IMR-90 (cell line): ENCODE measurements at places on chromosomes 3 and 15. TPM values are rescaled to one million over a fixed set of nuclear protein-coding genes. Genes with fewer than 3 reads are reported as not detected.

CACNA1D gene
- polyA plus RNA-seq: 0.07 TPM in 2 replicates

GOLGA8S gene
- polyA plus RNA-seq: 0.01 and 0.03 TPM in 2 replicates

RBP2 gene
- polyA plus RNA-seq: not detected in 2 replicates

POLQ gene
- 1.7 and 1.8 TPM in 2 replicates for polyA plus RNA-seq

CLDN16 gene
- polyA plus RNA-seq: 0.09 and 0.22 TPM in 2 replicates

TRH gene
- not detected in 2 replicates for polyA plus RNA-seq

ARRDC4 gene
- polyA plus RNA-seq: 4.0 and 5.3 TPM in 2 replicates

DAZL gene
- not detected in 2 replicates for polyA plus RNA-seq

MPI gene
- polyA plus RNA-seq: 80.1 and 81.1 TPM in 2 replicates

CLDN1 gene
- polyA plus RNA-seq: 6.3 and 7.3 TPM in 2 replicates

ERICH6 gene
- not detected in 2 replicates for polyA plus RNA-seq

PDCD7 gene
- 8.1 and 12.3 TPM in 2 replicates for polyA plus RNA-seq

DNA sequence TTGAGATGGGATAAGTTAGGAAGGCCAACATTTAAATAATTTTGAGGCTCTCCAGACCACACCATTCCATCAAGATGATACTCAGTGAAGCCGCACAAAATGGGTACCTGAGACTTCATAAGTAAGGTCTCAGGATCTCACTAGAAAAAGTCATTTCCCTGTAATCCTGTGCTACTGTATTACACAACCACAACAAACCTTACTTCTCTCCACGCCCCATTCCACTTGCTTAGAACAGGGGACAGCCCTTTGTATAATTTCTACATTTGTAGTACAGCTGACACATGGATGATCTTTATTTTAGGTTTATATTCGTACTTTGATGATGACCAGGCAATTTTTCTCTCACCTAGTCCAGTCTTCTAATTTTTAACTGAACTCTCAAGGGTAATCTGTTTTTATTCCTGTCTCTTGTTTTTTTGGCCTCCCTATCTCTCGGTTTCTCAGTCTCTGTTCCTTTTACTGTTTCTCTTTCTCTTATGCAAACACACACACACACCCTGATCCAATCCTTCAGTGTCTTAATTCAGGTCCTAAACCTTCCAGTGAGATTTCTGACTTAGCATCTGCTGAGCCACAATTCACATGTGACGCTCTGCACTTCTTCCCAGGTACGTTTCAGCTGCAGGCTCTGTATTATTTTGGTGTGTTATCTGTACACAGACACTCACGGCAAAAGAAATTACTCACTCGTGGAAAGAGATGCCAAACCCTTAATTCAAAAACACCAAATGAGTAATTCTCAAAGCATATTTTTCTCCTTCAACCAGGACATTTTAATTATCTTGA lies 223.2 kb upstream of the THBS1 start:
- no peak for DNase-seq

DNA sequence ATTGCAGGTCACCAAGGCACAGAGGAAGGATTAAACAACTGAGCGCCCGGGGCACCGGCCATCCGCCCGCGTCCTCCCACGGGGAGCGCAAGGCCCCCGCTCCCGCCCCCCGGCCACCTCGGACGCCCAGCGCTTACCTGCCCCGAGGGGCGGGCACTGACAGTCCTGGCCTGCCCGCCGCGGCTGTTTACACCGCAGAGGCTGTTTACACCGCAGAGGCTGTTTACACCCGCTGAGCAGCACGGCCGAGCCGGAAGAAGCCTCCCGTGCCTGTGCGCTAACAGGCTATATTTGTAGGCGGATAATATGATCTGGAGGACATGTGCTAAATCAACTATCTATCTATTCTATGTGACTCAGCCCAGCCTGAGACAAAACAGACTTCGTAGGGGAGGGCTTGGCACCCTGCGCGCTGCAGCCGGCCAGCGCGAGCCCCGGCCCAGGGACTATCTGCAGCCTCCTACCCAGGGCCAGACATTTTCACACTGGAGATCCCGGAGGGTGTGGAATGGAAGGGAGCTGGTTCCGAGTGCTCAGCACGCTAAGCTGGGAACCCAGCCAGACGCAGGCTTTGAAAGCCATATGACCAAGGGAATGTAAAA lies at the start of gene LRRC2:
TSS of gene LRRC2 (minus strand) at position 263 of the 602 bp plus-strand sequence. CDS start 14,711 bp downstream, outside the sequence.
- DNase-seq: peak; percentile 76

DNA sequence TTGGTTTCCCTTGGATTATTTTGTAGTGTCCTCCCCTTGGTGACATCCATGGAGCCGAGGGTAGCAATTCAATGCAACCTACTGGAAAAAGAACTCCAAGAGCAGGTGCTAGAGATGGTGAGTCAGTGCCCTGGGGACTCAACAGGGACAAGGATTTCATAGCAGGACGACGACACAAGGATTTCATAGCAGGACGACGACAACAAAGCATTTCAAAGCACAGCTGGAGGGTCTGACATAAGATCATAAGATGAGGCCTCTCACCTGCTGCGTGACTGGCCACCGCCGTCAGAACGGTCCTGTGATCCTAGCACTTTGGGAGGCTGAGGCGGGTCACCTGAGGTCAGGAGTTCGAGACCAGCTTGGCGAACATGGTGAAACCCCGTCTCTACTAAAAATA lies 22.5 kb downstream of the NRROS start:
- DNase-seq: no peak

DNA sequence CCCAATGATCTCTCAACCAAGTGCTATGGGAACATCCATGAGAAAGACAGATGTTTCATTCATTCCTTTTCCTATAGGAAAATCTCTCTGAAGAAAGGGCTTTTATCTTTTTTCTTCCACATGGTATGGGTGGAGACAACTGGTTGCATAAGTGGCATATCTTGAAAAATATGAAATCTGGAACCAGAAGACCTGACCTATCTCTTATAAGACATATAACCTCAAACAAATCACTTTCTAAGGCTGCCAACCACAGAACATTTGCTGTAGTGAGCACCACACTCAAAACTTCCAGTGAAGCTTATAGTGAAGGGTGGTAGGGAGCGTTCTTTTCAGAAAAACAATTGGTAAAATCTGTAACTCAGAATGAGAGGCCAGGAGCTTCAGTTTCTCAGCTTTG lies 58.5 kb downstream of the SHQ1 start:
- DNase-seq: no peak

DNA sequence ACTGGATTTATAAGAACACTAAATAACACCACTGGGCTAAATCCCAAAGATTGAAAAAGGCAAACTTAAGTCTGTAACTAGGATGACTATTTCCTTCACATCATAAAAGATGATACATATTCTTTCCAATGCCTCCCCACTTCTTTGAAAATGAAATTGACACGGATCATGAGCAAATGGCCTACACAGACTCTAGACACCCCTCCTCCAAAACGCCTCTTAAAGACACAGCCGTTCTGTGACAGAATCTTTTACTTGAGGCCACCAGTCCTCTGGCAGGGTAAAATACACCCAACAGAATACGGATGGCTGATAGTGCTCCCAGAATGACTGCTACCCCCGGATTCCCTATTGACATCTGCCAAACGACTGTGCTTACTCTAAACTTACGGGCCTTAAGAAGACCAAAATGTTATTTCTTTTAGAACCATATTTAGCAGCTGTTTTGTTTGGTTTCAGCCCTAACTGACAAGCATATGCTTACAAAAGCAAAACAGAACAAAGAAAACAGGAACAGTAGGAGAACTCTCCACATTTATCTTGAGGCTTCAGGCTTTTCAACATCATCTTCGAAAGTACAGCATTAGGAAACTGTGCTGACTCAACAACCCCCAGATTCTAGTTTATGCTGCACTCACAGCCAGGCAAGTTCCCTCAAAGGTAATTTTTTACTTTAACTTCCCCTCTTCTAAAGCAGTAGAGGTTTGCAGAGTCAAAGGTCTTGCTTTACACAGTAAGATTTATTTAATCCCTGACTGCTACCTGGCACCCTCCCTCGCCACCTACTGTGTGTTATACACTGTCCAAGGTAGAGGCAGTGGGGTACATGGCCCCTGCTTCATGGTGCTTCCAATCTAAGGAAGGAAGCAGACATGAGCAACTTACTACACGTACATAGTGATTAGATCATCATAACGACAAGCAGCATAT lies 84.3 kb downstream of the TNIK start:
- peak; percentile 65 for DNase-seq

DNA sequence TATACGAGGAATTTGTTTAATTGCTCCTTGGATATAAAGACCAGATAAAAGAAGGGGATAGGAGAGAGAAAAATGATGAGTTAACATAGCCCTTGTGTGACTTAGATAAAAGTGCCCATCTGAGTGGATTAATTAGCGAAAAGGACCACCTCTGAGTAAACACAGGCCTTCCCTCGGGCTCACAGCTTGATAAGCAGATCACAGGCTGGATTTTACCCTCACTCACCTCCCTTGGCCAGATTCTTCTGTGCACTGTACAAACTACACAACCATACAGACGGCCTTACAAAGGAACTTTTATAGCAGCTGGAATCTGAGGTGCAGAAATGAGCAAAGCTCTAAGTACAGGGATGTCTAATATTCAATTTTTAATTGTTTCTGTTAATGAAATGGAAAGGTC lies 112.4 kb upstream of the STT3B start:
- DNase-seq: no peak

DNA sequence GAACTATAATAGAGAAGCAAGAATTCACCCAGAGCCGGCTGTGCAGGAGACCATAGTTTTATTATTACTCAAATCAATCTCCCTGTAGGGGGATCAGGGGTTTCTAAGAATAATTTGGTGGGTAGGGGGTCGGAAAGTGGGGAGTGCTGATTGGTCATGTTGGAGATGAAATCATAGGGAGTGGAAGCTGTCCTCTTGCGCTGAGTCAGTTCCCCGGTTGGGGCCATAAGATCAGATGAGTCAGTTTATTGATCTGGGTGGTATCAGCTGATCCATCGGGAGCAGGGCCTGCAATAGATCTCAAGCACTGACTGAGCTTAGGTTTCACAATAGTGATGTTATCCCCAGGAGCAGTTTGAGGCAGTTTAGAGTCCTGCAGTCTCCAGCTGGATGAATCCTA lies 97.0 kb upstream of the SNRPN start:
- peak; percentile 61 for DNase-seq

DNA sequence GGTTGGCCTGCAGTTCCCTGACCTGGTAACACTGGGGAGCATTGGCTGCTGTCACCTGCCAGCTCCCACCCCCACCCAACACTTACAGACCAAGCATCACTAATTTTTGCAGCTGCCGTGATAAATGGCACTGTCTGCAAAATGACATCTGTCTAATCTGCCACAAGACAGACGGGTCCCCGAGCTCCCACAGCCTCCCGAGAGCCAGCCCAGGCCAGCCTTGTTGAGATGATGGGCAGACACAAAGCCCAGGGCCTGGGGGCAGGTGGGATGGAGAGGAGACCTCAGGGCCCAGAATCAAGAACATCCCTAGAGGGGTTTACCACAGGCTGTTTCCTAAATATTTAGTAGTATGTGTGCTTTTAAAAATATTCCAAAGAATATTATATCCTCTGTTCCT lies 203.4 kb downstream of the TBC1D2B start:
- DNase-seq: no peak

DNA sequence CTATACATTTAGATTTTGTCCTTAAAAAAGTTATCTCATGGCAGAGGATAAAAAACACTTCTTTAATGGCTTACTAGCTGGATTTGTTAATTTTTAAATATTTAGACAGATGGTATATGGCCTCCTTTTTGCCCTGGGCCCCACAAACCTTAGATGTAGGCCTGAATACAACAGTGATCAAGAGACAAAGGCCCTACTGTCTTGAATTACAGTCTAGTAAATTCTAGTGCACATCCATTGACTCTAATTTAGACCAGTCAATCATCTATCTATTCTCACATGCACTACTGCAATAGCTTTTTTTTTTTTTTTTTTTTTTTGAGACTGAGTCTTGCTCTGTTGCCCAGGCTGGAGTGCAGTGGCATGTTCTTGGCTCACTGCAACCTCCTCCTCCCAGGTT lies 452.8 kb downstream of the FHIT start:
- no peak for DNase-seq

DNA sequence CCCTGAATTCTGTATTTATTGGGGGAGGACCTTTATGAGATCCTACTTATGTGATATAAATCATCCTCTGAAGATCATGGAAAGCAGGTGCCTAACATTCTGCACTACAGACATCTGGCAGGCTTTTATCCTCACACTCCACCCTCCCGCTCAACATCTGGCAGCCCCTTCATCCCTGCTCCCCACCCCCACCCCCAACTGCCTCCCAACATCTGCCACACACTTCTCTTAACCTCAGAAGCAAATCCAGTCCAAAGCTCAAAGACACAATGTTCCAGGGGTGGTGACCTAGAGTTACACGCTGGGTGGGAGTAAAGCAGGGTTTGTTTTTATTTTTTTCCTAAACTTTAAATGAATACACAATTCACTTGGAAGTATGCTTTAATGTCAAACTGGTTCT lies 184.5 kb upstream of the ATP11B start:
- DNase-seq: no peak

- DNase-seq: peak; percentile 9
These were observed 400.9 kb downstream of the TBL1XR1 start for GRCh38 chr3:176796371-176796770.

- no peak for DNase-seq
These were observed 25.4 kb downstream of the SEC61A1 start for GRCh38 chr3:128077665-128078064.

DNA sequence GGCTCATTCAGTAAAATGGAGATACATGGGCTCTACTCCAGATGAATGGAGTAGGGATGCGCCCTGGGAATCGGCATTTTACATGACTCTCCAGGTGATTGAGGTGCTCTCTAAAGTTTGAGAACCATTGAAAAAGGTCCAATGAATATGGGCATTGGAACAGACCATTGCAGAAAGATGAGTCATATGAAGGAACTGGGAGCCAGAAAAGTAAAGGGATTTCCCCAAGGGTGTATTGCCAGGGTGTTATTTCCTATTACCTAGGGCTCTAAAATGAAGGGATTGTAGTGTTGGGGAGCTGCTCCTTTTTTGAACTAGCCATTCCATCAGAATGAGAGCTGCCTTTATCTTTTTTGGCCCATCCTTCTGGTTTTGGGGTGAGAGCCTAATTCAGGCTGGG lies 21.7 kb downstream of the CLDN11 start:
- peak; percentile 63 for DNase-seq
